ENCODE measurements at places on chromosomes 7 and 10.

DNA sequence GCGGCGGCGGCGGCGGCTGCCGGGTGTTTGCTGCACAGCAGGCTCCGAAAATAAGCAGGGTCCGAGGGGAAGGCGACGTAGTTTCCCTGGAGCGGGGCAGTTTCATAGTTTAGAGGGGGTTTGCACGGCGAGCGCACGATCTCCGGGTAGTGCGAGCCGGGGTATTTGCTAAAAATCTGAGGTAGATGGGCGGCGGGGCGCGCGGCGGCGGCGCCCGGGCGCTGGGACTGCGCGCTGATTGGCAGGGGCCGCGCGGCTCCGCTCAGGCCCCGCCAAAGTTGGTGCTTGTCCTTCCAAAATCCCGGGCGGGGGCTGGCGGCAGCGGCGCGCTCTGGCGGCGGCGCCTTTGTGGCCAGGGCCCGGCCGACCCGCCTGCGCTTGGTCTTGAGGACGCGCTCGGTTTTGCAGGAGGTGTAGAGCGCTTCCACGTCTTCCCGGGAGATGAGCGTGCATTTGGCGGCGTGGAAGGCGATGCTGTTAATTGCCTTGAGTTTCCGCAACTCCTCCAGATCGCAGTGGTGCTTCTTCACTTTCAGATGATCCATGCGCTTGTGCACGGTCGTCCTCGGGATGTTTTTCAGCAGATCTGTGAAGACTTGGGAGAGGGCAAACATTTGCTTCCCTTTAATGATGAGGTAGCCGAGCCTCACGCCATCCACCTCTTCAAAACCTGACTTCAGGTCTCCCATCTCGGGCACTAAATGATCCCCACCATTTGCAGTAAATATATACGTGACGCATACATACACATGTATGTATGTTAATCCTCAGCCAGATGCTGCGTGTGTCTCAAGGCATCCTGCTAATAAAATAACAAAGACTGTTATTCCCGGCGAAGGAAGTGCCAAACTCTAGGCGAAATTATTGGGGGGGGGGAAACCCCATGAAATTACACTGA lies 8.1 kb downstream of the SKIDA1 start:
- DNase-seq = no peak

DNA sequence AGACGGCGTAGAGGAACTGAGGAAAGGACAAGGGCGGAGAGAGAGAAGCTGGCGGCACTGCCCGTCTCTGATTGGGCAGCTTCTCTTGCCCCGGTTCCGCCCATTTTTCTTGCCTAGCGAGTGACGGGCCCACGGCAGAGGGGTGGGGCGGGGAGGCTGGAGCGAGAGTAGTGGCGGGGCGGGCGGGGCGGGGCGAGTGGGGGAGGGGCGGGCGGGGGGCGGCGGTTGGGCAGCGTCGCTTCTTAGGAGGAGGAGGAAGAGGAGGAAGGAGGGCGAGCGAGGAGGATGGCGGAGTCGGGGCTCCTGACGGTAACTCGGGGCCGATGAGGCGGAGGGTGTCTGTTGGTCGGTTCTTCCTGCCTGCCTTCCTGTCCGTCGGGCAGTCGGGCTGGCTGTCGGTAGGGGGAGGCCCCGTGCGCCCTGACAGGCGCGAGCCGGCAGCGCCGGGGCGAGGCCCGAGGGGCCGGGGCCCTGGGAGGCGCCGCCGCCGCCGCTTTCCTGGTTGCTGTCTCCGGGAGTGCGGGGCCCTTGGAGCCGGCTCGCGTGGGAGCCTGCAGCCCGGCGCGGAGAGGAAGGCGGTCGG lies at the start of gene SHOC2:
SHOC2 (plus strand) TSS at position 256 of the 583 bp plus-strand sequence. CDS start 44,755 bp downstream, outside the sequence.
- DNase-seq = no peak

GRCh38 chr10:76125900-76126299 lies 694.5 kb downstream of the LRMDA start:
- DNase-seq = no peak

GRCh38 chr7:100435401-100436304 lies 644 bp downstream of the PPP1R35 start:
- no peak for DNase-seq

GRCh38 chr7:149565096-149565382 lies 67.4 kb upstream of the ZNF746 start:
- DNase-seq = no peak

DNA sequence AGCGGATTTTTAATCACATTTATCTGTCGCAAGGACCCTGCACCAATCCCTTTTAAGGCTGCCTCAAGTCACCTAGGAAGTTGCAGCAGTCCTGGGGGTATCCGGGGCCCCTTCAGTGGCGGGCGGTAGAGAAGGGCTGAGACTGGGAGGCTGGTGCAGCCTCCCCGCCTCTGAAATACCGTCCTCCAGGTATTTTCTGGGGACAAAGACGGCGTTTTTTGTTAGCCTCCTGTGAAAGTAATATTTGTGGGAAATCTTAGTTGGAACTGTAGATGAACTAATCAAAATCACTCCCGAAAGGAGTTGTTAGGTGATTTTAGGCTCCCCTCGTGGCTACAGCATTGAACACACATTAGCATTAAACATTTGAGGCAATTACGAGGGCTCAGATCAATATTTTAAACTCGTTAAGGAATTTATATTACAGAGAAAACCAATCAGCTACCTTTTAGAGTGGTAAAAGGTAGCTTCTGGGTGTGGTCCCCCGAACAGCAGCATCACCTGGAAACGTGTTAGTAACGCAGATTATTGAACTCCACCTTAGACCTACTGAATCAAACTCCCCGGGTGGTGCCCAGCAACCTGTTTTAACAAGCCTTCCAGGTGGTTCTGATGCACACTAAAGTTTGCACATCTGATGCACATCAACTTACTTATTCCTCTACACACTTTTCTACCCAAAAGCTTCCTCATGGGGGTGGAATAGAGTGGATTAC lies 530 bp upstream of the ANXA7 start:
- no peak for DNase-seq

GRCh38 chr7:108286290-108286904 lies 156.2 kb upstream of the LAMB4 start:
- DNase-seq = no peak

GRCh38 chr7:44288381-44288685 lies 37.1 kb downstream of the CAMK2B start:
- DNase-seq = no peak

- DNase-seq = no peak
Observed at GRCh38 chr7:47423196-47423595, 158.7 kb downstream of the TNS3 start.

DNA sequence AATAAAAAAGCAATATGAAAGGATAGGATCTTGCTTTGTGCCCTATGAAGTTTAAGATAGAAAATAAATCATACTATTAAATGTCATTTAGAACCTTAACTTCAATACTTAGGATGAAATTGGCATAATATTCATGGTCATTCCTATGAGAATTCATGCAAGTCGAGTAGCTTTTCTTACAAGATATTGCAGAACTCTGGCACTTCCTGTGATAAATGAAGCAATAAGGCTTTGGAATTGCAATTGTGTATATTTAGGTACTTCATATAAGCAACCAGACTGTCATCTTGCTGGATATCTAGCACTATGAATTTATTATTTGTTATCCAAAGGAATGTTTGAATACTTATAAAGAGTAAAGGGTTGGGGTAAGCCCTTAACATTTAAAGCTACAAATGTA lies 116.5 kb downstream of the ZNF438 start:
- no peak for DNase-seq

DNA sequence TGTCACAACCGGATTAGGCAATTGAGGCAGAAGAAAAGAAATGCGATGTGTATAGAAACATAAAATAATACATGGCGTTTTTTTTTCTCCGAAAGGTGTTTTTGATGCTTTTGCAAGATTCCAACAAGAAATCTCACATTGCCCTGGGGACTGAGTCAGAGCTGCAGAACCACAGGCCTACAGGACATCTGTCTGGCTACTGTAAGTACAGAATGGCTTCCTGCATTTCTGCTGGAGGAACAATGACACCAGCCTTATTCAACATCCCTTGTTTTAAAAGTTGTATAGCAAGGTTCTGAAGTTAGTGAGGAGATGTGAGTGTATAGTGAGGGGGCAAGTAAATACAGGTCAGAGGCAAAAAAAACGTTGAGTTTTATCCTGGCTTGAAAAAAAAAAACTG lies 256.4 kb downstream of the ABCA13 start:
- DNase-seq = no peak

- no peak for DNase-seq
Observed at GRCh38 chr10:123270221-123270620, 116.0 kb downstream of the BUB3 start.

GRCh38 chr10:89981891-89982290 lies 280.5 kb downstream of the KIF20B start:
- no peak for DNase-seq

GRCh38 chr7:26376175-26376917 lies 84.7 kb downstream of the SNX10 start:
- DNase-seq = no peak

DNA sequence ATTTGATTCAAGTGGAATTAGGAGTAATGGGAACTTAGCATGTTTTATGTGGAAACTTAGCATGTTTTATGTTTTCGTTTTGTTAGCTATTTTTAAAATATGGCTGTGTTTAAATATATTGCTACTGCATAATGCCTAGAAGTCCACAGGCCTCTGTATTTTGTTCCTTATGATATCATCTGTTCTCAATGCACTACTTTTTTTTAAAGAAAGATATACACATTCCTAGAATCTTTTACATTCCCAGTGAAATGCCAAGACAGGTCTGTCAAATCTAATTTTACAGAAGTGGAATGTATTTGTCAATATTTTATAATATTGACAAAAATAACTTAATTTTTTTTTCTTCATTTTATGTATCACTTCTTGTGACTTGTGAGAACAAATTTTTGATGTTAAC lies 51.6 kb downstream of the ST7 start:
- no peak for DNase-seq

DNA sequence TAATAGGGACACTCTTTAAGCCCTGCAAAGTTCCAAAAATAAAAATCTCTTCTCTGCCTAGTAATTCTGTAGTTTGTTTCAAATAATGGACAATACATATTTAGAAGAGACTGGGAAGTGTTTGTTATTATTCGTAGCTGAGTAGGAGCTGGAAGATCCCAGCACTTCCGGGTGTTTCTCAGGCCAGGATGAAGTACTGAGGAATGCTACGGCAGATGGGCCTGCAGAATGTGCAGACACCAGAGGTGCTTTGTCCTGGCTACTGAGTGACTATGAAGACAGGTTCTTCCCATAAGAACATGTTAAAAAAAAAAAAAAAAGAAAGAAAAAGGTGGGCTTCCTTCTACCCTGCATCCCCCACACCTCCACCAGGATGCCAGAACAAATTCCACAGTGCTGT lies 36.1 kb downstream of the ETV1 start:
- DNase-seq = no peak

GRCh38 chr10:76244061-76244686 lies 812.8 kb downstream of the LRMDA start:
- DNase-seq = no peak

DNA sequence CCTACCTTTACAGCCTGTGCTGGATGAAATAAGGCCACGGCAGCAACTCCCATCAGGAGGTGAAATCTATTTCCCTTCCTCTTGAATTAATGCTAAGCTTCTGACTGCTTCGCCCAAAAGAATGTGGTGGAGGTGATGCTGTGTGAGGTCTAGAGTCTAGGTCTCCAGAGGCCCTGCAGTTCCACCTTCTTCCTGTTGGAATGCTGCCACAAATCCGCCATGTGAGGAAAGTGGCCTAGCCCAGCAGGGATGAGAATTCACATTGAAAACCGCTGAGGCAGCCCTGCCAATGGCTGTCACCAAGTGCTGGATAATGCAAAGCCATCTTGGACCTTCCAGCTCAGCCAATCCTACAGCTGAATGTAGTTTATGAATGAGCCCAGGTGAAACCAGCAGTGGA lies 28.0 kb downstream of the RHOBTB1 start:
- DNase-seq = no peak

DNA sequence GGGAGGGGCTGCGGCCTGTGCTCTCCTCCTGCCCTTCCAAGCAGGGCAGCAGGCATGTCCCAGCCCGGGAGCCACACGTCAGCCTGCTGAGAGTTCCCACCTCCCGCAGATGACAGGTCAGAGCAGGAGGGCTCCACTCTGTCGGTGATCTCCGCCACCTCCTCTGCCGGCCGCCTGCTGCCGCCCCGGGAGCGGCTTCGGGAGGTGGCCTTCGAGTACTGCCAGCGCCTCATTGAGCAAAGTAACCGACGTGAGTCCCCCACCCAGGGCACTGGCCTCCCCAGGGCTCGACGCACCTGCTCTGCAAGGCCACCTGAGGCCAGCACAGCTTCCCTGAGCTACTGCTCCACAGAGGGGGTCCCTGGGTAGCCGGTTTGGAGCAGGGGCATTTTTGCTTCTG lies 9.4 kb downstream of the AP5Z1 start:
- DNase-seq = no peak

- DNase-seq = no peak
Observed at GRCh38 chr10:17756557-17757217, 4.7 kb downstream of the TMEM236 start.

DNA sequence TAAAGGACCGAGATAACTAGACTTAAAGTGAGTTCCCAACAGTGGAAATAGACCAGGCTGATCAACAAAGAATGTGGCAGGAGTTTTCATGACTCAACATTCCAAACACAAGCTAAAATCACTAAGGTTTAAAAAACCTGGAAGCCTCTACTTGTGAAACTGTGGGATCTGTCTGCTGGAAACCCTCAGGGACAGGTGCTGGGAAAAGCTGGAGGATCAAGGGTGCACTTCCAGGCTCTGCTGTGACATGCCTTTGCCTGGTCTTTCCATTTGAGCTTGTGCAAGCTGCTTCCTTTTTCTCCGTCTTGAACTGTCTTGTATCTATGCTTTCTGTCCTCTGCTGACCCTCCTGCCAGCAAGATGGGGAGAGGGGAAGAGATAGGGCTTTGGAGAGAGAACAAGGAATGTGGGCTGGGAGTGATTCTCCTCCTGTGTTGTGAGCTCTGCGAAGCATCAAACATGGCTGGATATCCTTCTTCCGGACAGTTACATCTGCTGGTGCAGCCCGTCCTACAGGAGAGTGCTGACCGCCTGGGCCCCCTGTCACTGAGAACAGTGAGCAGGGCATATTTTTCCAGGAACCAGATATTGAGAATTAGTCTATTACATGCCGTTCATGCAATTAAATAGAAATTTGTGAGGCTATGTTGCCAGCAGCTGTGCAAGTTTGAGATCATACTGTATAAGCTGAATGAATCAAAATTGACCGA lies 25.5 kb downstream of the ARHGAP22 start:
- no peak for DNase-seq

DNA sequence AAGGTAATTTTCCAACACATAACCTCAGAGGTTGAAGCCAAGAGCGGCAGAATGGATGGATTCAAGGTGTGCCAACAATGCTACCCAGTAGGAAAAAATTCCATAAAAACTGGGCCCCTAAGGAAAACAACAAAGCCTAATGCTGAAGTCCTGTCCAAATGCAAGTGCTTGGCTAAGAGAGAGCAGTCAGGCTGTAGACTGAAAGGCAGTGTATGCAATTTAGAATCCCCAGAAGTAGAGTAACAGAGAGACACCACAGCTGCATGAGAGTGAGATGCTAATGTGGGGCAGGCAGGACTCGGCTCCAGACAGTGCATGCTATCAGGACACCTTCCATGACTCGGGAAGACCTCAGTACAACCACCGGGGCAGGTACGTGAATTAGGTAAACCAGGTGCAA lies 124.5 kb downstream of the ZFAND4 start:
- DNase-seq = no peak
